ENCODE measurements at places on chromosomes 5 and 9.

GRCh38 chr5:32542216-32543059, 42.9 kb upstream of the SUB1 start:
- DNase-seq, result peak; percentile 35

- no peak for DNase-seq
These were observed 725.3 kb upstream of the SEMA6A start for GRCh38 chr5:117299936-117300328.

DNA sequence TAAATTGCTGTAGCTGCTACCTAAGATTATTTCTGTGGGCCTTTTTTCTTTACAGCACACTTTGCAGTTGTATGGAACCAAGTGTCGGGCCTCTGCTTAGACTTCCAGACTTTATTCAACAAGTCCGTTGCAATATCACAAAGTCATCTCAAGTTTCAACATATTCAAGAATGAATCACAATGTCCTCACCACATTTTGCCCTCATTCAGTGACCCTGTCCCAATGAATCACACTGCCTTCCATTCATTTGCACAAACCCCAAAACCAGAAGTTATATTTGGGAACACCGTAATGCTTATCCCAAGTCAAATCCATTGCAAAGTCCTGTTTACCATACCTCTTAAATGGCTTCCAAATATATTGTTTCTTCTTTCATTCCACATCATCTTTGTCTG, 439.6 kb downstream of the CSNK1G3 start:
- no peak for DNase-seq

- no peak for DNase-seq
These were observed at the start of gene DBH for GRCh38 chr9:133635533-133636531. Gene DBH, plus strand, starts transcription at chr9:133636363. Its CDS starts 9 bp downstream, at chr9:133636372.

DNA sequence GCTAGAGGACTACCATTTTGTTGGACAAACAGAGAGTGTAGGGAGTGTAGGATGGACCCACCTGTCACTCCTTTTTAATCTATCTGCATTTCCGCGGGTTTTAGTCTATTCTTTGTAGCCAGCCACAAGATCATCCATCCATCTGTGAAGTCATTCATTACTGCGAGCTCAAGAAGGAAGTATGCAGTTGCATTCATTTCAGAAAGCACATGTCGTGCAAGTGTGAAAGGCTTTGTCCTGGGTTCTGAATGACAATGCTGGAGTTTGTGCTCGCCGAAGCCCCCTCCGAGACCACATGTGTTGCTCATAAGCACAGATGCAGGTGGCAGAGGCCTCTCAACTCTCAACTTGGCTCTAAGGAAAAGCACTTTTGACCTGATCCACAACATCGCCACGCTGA, 70.3 kb upstream of the BASP1 start:
- DNase-seq, result no peak

GRCh38 chr9:86687788-86688187, 259.5 kb downstream of the GAS1 start:
- DNase-seq, result no peak

- no peak for DNase-seq
These were observed 429.9 kb downstream of the NR2F1-AS1 start for GRCh38 chr5:93151121-93151520.
